ENCODE measurements at places on chromosomes 7 and 10.

GRCh38 chr10:126704649-126705048, 34.2 kb upstream of the C10orf90 start:
- no peak for DNase-seq

DNA sequence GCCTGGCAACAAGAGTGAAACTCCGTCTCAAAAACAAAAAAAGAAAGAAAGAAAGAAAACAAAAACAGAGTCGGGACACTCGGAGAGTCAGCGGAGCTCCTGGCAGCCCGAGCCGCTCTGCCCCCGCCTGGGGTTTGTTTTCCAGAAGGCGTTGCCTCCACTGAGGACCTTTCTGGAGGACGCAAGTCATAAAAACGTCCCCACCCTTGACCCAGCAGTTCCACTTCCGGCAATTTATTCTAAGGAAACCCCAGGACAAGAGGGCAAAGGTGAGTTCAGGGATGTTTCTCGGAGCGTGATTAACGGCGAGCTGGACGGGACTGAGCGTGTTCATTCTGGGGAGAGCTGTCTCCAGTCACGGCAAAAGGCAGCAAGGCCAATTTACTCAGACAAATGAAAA, 27.0 kb upstream of the SUN1 start:
- no peak for DNase-seq

- DNase-seq: no peak
Measured at GRCh38 chr7:105935250-105935649, 27.8 kb upstream of the CDHR3 start.

DNA sequence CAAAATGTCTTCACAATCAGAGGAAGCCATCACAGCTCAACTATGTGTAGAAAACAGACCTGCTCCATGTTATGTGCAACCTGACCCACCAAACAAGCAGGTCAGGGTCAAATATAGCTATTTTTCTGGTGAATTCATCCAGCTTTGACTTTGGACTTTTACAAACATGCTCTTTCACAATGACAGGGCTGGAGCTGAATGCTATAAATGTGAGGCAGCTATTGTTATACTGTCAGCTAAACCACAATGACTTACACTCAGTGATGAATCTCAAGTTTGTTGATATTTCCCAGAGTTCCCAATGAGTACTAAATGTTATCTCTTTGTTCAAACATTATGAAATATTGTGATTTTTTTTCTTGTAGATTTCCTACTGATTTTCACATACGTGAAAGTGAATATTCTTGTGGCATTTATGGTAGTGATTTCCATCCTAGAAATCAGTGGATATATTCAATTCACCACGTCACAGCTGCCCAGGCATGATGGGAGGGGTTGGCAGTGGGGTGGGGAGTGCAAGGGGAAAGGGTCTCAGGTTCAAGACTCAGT, 2.5 kb upstream of the ITIH2 start:
- DNase-seq: no peak

DNA sequence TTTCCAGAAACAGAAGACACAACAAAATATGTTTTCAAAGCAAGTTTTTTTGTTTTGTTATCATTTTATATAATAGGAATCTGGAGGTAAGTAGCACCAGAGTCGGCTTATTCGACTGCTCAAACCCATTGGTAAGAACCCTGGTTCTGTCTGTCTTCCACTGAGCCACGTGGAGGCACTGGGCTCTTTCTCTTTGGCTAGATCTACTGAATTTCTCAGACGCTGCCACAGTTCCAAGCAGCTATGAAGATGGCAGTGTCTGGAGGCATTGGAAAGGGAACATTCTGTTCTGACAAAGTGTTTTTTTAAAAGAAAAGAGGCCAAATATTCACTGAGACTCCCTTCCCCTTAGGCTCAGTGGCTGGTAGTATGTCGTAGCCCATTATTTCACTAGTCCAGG, 338.8 kb downstream of the NRG3 start:
- DNase-seq: no peak

- no peak for DNase-seq
Measured at GRCh38 chr7:138964624-138965436, 16.4 kb downstream of the KIAA1549 start.

DNA sequence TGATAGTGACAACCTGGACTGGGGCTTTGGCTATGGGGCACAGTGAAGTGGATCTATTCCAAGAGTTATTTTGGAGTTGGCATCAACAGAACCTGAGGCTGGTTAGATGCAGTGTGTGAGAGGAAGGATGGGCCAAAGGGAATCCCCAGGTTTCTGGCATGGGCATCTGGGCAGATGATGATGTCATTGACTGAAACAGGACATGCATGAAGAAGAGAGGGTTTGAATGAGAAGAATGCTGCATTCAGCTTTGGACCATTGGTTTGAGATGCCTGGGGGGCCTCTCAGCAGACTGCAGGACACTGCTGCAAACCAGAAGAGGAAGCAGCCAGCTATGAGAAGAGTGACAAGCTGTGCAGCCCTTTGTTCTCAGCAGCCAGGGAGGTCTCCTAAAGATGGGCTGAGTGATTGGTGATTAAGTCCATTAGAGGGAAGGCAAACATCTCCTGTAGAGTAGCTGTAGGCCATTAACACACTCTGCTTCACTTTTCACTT, 23.1 kb upstream of the PIK3CG start:
- no peak for DNase-seq

GRCh38 chr7:91569728-91570457, 305.7 kb downstream of the FZD1 start:
- DNase-seq: no peak

DNA sequence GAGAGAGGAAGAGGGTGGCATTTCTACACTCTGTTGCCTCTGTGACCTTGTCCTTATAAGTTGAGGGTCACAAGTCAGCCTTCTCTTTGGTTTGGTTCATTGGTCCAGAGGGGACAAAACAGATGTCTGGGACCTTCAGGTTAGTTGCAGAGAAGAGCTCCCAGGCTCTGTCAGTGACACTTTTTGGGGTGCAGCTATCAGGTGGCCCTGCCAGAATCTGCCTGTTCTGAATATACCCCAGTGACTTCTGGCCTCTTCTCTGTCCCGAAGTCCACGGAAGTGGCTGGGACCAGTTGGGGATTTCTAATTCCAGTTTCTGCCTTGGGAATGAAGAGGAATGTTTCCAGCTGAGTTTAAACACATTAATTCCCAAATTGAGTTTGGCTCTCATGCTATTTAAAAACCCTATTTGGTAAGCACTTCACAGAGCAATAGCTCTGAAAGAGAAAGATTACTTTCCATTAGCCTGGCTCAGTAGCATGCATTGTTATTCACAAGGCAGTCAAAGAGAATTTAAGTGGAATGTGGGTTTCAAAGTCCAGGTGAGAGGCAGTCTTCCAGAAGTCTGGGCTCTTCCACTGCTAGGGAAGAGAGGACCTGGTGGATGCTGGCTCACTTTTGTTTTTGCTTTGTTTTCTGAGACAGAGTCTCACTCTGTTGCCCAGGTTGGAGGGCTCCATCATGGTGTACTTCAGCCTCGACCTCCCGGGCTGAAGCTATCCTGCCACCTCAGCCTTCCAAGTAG, 237.8 kb upstream of the GALNT17 start:
- no peak for DNase-seq

DNA sequence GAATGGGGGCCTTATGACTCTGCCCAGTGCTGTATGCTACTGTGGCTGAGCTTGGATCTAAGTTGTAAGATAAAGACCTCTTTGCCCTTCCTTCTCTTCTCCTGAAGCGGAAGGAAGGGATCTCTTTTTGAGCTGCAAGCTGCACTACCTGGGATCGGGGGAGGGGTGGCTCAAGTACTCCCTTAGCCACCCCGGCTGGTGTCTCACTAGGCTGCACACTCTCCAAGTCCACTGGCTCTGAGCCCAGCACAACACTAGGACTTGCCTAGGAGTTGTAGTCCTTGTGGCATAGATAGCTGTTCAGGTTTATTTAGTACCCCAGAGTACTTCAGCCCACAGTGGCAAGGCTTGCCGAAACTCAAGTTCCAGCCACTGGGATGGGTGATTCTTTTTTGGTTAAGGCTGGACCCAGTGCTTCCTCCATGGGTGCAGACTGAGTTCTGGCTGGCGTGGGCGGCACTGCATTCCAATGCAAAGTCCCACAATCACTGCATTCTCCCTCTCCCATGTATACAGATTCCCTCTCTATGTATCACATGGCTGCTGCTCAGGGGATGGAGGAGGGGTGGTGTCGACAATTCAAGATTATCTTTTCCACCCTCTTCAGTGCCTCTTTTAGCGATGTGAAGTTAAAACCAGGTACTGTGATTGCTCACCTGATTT, 76.2 kb upstream of the SLC25A13 start:
- no peak for DNase-seq

DNA sequence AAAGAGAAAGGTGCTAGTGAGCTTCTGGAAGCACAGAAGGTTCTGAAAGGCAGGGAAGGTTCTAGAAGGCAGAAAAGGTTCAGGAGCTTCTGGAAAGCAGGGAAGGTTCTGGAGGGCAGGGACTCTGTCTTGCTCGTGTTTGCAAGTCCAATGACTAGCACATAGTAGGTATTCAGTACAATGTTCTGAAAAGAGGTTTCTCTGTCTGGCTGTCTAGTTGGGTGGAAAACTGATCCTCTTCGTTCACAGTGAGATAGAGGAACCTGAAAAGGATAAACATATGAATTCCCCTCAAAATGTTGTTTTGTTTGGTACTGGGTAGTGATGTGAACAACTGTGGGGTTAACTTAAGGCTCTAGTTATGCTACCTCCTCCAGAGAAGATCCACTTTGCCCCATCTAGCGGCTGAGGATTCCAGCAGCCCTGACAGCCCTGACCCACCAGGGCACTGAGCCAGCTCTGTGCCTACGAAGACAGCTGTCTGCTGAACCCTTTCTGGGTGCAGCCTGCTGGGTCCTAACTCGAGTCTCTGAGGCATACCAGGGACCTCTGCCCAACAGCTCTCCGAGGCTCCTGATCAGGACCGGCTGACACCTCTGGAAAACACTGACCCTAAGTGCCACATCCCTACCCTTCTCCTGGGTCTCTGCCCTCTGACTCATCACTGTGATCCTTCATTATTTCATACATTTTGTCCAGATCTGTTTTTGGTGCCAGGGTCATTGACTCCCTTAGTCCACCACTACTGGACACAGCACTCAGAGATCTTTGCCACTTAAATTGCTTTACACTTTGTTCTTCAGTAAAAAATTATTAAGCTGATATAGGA, 15.4 kb downstream of the PTPRN2 start:
- no peak for DNase-seq

GRCh38 chr7:149809215-149809614, 29.0 kb upstream of the ZNF862 start:
- DNase-seq: no peak

- DNase-seq: no peak
Measured at GRCh38 chr10:103612462-103613365, 119.2 kb downstream of the NEURL1 start.

DNA sequence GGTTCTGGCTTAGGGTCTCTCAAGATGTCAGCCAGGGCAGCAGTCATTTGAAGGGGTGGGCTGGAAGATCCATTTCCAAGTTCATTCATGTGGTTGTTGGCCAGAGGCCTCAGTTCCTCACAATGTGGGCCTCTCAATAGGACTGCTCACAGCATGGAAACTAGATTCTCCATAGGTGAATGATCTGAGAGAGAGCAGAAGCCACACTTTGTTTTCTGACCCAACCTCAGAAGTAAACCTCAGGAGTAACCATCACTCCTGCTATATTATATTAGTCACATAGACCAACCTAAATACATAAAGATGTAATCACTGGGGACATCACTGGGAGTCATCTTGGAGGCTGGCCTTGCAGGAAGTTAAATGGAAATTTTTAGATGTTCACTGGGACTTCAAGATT, 42.2 kb downstream of the GBF1 start:
- no peak for DNase-seq

DNA sequence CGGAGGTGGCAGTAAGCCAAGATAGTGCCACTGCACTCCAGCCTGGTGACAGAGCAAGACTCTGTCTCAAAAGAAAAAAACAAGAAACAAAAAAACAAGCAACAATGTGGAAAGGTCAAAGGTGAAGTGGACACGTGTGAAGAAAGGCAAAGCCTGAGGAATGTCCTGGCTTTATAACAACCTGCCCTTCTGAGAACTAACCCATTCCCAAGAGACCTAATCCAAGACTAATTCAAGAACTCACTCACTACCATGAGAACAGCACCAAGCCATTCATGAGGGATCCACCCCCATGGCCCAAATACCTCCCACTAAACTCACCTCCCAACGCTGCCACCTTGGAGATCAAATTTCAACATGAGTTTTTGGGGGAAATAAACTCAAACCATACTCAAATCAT, 47.5 kb upstream of the KIF5B start:
- no peak for DNase-seq

DNA sequence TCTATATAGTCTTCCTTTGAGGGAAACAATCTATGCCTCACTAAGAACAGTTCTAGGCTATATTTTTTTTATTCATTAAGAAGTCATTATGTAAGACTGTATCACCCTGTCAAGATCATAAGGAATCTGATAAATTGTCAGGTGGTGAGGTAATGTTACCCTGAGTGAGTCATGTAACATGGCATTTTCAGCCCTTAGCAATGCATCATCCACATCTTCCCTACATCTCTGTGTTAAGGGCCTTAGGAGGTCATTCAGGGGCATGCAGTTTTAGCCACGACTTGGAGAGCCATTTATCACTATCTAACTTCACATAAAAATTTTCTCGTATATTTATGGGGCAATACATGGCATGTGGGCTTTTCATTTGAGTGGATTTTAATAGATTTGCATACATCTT, 924.5 kb upstream of the MBL2 start:
- DNase-seq: no peak

Data from stimulated activated CD4-positive, alpha-beta T cell treated with anti-CD3 and anti-CD28 coated beads, TNF-alpha, amount 100 ng/mL, for 24 hours (primary cell).